Skin of body (tissue), 3 donors: ENCODE measurements at places on chromosomes 1 and 21. TPM values are rescaled to one million over a fixed set of nuclear protein-coding genes. Genes with fewer than 3 reads are reported as not detected.

DNA sequence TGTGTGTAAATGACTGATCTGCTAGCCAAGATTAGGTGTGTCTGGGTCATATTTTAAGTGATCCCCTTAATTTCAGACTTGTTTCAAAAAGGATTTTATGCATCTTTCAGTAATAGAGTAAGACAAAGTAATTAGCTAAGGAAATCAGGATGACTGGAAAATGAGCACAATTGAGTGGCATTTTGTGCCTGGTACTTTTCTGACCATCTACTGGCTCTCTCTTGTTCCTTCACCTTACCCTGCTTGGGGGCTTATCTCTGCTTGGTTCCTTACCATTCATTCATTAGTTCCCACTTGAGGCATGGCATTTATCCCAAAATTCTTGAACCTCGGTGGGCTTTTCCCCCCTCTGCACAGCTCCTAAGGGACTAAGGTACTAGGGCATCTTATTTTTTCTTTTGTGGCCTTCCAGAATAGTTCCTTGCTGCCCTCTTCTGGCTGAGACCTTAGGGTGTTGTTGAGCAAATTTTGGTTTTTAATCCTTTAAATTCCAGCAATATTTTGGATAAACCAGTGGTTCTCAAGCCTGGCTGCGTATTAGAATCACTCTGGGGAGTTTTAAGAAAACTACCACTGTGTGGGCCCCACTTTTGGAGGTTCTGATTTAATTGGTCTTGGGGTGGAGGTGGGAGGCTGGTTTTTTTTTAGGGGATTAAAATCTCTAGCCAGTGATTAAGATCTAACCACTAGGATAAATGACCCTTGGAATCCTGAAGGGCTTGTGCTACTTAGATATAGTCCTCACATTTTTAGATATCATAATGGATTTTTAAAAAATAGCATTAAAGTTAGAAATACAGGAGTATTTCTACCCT lies 50.8 kb downstream of the HS2ST1 start:
- no peak for DNase-seq

CRTC2 gene
- total RNA-seq, result 5.1 TPM

DNA sequence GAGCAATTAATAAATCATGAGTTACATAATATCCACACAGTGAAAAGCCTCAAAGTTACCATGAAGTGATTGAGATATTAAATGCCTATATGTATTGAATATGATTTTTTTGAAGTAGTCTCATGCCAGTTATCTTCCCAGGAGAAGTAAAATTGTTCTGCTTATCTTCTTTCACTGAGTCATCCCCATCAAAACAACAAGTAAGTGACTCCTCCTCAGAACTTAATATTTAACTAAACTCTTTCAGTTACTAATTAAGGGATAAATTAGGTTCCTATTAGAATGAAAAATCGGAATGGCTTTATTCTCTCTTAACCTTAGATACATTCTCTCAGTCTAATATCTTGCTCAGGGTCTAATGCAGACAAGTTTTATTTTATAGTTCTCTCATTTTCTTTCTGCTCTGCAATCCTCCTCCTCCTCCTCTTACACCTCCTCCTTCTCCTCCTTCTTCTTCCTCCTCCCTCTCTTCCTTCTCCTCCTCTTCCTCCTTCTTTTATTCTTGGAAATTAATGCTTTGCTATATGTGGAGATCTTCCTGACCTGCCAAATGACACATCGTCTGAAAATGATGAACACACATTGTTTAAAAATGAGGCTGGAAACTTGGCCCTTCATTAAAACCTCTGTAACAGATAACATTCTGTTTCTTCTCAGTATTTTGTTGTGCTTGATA lies 110.9 kb downstream of the RUNX1 start:
- no peak for DNase-seq

- peak; percentile 24 for DNase-seq
These were observed 3.6 kb upstream of the SETDB1 start for GRCh38 chr1:150922519-150922975.

GRCh38 chr1:111989531-111990025 lies at the start of gene KCND3:
KCND3 (minus strand) TSS chr1:111989668.
- DNase-seq, result no peak

DNA sequence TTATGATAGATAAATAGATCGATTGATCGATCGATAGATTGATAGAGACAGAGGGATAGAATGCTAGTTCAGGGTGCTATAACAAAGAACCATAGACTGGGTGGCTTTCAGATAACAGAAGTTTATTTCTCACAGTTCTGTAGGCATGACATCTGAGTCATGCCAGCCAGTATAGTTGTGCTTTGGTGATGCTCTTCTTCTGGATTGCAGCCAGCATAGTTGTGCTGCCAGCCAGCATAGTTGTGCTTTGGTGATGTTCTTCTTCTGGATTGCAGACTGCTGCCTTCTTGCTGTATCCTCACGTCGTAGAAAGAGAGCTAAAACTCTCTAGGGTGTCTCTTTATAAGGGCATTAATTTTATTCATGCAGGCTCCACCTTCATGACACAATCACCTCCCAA lies 860.8 kb downstream of the BRINP3 start:
- DNase-seq, result no peak

DNA sequence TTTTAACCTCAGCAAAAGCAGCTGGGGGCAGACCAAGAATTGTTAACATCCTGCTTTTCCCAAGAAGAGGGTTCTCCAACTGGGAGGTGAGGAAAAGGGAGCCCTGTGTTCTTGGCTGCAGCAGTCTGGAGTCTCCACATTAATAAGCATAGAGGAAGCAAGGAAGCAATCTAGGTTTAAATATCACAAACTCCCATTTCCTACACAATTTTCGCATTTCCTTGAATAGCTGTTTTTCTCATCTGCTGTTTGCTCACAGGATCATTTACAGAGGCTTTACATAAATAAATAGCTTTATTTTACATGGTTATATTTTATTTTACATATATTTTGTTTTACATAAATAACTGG lies 124.0 kb downstream of the TRIM33 start:
- no peak for DNase-seq

- no peak for DNase-seq
These were observed at the start of gene INSRR for GRCh38 chr1:156858959-156859522. INSRR (minus strand) TSS chr1:156859117; CDS start chr1:156858621, 496 bp downstream.

ARTN gene
- 0.49 TPM for total RNA-seq

SPATA46 gene
- not detected for total RNA-seq

GSTM5 gene
- total RNA-seq, result 12.3 TPM

GRCh38 chr1:71918630-71919029 lies 363.7 kb downstream of the NEGR1 start:
- no peak for DNase-seq

DNA sequence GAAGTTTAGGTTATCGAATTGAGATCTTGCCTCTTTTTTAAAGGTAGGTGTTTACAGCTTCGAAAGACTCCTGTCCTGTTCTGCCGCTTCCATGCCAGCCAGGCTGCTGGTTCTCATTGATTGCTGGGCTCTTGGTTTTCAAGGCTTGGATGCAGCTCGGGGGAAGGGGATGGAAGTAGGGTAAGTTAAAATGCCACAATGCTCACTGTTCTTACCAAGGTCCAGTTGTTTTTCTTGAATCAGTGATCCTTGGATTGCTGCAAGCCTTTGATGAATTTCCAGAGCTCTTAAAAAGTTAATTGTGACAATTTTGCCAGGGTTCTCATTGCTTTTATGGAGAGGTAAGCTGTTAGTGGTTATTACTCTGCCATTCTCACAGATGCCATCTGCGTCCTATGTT lies 74.9 kb downstream of the PCBP3 start:
- no peak for DNase-seq

- DNase-seq, result no peak
These were observed 347.1 kb downstream of the AJAP1 start for GRCh38 chr1:5001466-5001865.

RNPEP gene
- total RNA-seq, result 20.2 TPM

DNA sequence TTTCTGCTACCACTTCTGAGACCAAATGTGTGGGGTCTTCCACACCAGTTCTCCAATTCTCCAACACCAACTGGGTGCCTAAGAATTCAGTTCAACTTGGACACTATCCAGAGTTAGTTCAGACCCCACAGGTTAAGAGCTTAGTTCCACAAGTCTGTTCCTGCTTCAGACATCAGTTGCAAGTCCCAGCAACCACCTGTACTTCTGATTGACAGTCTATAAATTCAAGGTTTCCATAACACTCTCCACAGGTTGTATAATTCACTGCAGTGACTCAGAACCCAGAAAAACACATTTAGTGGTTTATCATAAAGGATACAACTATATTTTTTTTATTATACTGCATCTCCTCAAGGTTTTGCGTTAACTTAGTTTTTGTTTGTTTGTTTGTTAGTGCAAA lies 18.7 kb downstream of the AK5 start:
- DNase-seq, result no peak

PALMD gene
- total RNA-seq, result 58.0 TPM

DNA sequence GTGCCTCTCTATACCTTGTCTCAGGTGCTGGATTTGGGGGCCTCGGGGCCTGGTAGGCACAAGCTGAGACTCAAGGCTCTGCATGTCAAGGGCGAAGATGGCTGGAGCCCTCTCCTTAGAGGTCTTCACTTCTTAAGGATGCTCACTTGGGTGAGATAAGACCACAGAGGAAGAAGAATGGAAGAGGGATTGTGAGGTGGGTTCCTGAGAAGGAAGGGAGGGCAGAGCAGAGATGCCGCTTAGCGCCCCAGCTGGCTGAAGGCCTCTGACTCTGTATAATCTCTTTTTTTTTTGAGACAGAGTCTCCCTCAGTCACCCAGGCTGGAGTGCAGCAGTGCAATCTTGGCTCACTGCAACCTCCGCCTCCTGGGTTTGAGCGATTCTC lies 32.2 kb downstream of the SOX13 start:
- DNase-seq, result no peak

- no peak for DNase-seq
These were observed 126.4 kb downstream of the KIAA0319L start for GRCh38 chr1:35430762-35431161.

- DNase-seq, result no peak
These were observed 50.6 kb downstream of the KIF26B start for GRCh38 chr1:245205396-245205795.

DNA sequence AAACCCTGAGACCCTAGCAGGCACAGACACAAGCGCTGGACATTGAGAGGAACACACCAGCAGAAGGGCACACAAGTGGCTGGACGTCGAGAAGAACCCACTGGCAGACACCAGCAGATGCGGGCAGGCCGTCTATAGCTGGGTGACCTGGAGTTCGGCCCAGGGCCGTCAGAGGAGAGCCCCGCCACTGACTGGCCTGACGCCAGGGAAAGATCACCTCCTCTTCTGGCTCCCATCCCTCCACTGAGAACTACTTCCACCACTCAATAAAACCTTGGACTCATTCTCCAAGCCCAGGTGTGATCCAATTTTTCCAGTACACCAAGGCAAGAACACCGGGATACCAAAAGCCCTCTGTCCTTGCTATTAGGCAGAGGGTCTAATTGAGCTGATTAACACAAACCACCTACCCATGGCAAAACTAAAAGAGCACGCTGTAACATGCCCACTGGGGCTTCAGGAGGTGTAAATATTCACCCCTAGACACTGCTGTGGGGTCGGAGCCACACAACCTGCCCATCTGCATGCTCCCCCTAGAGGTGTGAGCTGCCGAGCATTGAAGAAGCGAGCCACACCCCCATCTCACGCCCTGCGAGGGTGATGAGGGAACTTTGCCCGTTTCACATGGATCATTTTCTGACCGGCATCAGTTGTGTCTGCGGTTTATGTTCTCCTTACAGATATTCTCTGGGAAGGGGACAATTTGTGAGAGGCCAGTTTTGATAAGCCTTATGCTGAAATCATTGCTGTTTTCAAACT lies 104.8 kb downstream of the HLX start:
- DNase-seq, result no peak

GRCh38 chr21:37758982-37759381 lies 157.3 kb downstream of the KCNJ6 start:
- no peak for DNase-seq

DNA sequence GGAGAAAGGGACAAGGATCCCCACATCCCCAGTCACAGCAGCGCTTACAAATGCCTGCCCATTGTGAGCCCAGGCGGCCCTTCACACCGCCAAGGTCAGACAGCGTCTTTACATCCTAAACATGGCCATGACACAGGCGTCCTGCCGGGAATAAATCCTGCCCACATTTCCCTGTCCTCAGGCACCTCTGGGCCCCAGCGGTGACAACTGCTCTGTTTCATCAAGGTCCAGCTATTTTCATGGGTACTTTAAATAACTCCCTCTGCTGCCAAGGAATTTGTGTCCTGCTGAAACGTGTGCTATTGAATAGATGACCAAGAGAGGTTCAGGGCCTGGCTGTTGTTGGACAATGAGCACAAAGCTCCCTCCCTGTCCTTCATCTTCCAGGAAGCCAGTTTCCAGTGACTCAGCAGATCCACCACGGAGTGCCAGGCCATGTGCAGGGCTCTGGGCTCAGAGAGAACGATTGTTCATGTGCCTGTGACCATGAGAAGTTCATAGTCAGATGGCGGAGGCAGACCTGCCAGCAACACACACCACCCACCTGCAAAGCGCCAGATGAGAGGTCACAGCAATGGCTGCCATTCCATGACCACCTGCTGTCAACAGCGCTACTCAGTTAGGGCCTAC lies 195.8 kb downstream of the MATN1 start:
- DNase-seq, result no peak

DNA sequence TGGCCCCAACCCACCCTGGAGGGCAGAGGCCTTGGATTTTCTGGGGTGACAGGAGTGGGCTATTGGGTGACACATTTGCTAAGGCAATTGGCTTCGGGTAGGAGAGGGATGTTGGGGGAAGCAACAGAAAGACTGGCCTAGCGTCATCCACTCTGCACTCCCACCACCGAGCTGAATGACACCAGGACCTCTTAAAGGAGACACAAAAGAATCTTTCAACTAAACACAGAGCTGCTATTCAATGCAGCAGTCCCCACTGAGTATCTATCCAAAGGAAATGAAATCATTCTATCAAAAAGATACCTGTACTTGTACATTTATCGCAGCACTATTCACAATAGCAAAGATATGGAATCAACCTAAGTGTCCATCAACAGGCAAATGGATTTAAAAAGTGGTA lies 6.2 kb downstream of the TFF2 start:
- no peak for DNase-seq

GRCh38 chr1:10339815-10340214 lies 59.0 kb upstream of the PGD start:
- no peak for DNase-seq
